Stimulated activated CD8-positive, alpha-beta memory T cell treated with anti-CD3 and anti-CD28 coated beads, Interleukin-2, amount 100 ng/mL, for 1 hour (primary cell): ENCODE measurements at places on chromosomes 7 and 10.

- DNase-seq: no peak
Measured at GRCh38 chr7:36287371-36288241, 102.1 kb upstream of the ANLN start.

DNA sequence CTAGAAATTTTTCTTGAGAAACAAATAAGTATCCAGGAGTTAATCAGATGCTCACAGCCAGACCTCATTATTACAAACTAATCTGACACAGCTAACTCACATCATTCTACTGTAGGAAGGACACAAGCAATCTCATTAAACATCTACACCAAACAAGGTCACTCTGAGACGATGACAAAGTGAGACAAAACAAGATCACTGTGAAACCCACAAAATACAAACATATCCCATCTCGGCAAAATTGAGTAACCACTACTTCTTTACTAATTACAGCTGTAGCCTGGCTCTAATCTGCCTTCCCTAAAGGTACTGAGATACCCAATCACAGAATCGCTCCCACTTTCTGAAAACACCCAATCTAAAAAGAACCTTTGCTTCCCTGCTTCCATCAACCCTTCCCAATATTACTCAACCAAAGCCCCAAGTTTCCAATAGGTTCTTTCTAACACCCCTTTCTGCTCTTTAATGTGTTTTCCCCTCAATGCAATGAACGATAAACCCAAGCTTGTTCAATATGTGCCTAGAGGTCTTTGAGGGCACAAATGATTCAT, 26.9 kb downstream of the CCDC6 start:
- no peak for DNase-seq

DNA sequence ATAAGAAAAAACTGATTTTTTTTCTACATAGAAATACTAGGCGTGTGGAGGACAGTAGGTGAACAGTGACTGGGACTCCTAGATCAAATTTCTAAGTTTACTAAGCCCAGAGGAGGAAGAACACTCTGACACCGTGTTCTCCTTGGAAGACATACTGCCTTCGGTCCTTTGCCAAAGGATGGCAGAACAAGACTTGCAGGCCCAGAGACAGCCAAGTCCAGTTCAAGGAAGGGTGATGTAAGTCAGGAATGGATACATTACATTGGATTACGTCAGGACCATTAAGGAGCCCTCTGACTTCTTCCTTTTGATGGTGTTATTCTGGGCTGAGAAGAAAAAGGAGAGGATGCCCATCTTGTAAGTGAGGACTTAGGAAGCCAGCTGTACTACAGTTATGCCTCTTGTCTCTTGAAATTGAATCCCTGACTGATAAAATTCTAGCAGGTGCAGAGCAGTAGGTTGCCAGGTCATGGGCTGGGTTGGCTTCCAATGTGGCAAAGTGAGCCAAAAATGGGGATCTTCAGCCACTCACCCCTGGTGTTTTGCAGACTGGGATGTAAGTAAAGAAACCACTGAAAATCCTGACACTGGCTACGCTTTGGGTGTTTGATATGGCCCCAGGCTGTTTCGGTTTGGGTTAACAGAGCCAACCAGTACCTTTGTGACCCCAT, 45.1 kb downstream of the RELN start:
- DNase-seq: no peak

GRCh38 chr7:28328146-28328545, 84.2 kb upstream of the CREB5 start:
- DNase-seq: no peak

- no peak for DNase-seq
Measured at GRCh38 chr7:35342786-35343185, 88.9 kb upstream of the TBX20 start.

DNA sequence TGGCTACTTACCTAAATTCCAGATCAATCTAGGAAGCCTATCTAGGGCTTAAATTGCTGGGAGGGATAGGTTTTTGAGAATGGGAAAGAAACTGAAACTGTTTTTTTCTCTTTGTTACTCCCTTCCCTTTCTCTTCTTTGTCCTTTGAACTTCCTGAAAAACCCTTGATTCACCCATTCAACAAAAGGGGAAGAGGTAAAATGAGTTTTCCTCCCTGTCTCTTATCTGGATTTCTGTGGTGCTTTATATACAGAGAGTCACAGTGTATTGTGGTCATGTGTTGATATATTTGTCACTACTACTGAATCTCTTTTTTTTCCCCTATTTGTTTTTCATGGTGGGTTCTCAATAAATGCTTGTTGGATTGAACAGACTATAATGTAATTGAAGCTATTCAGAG, 19.8 kb upstream of the NUP205 start:
- DNase-seq: no peak

- no peak for DNase-seq
Measured at GRCh38 chr10:13706175-13706574, 119.4 kb downstream of the PRPF18 start.

DNA sequence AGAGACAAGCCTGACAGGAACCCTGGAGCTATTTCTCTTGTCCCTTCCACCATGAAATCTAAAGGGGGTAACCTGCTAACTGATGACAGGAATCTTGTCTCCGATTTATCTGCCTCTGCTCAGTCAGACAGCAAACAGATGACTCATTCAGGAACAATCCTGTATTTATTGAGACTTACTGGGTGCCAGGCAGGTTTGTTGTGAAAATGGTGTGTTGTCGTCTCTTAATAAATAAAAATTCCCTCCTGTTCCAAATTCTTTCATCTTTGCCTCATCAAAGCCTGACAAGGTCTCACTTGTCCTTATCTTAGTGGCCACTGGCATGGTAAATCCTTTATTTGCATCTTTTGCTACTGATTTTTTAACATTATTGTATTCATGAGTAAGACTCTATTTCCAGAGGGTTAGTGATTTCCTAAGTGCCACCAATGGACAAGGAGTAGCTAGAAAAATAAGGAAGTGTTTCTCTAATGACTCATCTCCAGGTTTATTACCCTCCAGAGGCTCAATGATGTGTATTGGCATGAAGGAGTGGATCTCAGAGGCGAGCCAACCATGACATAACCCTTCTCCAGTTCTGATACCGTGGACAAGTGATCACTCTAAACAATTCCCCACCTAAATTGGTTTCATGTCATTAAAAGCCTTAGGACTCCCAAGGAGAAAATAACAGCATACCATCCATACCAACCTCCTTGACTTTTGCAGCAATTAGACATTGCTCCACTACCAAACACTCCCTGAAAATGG, 724.0 kb downstream of the GRID1 start:
- DNase-seq: no peak

DNA sequence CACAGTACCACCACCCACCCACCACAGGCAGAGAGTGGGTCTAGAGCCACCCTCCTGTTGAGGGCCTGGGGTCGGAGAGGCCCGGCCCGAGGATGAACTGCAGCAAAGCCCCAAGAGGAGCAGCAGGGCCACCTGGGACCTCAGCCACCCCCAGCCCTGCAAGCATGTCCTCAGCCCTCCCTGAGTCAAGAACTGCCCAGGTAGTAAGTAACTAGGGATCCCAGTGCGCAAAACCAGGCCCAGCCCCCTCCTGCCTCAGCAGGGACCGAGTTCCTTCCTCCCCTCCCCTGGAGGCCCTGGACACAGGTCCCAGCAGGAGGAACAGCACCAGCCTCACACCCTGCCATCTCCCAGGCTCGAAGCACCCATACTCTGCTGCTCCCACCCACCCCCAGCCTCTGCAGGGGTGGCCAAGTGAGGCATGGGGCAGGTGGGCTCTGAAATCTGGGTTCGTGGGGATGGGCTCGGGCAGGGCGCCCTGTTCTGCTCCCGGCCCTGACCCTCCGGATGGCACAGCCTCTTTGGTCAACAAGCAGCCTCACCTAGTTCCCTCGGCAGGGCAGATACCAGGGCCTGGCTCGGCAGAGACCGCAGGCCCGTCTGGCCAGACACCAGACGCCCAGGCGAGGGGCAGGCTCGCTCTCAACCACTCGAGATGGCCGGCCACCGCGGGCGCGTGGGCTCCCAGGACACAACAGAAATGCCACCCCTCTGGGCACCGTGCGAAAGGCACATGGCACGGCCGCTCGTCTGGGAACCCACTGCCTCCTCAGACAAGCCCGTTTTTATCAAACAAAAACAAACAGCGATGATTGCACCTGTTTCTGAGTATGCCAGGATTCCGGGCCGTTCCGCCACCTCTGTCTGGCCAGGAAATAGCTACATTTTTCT, 15.2 kb downstream of the PDGFA start:
- no peak for DNase-seq

- DNase-seq: no peak
Measured at GRCh38 chr7:38034062-38034908, 113.8 kb downstream of the EPDR1 start.

- no peak for DNase-seq
Measured at GRCh38 chr10:78438907-78439809, 405.5 kb downstream of the RPS24 start.

DNA sequence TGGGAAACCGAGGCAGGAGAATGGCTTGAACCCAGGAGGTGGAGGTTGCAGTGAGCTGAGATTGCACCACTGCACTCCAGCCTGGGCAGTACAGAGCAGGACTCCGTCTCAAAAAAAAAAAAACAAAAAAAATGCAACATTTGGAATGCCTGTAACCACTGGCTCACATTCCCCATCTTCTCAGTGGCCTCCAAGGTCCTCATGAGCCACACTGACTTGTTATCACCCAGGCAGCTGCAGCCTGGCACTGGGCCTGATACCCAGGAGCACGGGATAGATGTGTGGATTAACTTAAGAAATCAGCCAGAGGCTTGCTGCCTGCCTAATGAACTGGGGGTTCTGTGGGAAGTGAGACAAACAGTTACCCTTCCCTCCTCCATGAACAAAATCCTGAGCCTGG, 23.0 kb downstream of the JCAD start:
- no peak for DNase-seq

- no peak for DNase-seq
Measured at GRCh38 chr10:15180736-15181135, 12.2 kb upstream of the NMT2 start.

DNA sequence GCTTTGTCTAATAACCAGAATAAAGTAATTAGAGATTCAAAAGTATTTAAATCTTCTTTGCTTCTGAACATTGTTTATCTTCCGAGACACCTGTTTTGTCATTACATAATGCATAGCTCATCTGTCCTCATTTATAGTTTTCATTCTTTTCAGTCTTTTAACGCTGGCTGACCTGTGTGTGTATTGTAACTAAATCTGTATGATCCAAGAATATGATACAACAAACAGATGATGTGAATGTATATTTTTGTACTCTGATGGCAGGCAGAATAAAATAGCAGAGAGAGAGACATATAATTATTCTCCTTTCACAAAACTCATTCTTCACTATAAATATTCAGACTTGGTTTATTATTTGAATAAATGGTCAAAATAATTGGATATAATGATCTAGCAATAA, 80.6 kb downstream of the ORC5 start:
- no peak for DNase-seq

DNA sequence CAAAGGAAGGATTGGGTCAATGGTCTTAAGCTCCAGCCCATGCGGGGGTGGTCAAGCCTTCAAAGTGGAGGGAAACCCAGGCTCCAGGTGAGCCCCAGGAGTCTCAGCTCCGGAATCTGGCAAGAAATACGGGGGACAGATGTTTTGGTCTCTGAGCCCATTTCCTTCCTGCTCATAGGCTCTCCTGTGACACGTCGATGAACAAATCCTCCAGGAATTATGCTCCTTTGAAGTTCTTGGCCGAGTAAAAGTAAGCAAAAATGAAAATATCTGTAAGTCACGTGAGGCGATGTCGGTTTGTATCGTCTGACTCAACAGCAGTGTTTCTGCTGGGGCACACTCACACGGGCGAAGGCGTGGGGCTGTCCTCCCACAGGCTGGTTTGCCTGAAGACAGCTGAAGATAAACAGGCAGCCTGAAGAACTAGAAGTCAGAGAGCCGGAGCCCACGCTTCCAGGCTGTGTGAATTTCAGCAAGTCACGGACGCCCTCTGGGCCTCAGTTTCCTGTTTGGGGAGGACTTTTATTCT, 52.6 kb upstream of the SMNDC1 start:
- no peak for DNase-seq

DNA sequence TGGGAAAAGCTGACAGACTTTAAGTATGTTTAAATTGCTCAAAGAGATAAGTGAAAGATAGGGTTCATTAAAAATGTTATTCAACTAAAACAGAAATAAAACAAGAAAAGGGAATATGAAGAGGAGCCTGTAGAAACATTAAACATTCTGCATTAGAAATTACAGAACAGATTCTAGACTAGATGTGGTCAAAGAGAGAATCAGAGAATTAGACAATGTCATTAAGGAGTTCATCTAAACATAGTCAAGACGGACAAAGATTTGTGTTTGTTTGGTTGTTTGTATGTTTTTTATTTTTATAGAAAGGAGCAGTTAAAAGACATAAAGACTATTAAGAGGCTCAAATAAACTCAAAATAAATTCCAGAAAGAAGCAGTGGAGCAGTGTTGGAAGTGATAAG, 80.0 kb downstream of the NKX6-2 start:
- DNase-seq: no peak

DNA sequence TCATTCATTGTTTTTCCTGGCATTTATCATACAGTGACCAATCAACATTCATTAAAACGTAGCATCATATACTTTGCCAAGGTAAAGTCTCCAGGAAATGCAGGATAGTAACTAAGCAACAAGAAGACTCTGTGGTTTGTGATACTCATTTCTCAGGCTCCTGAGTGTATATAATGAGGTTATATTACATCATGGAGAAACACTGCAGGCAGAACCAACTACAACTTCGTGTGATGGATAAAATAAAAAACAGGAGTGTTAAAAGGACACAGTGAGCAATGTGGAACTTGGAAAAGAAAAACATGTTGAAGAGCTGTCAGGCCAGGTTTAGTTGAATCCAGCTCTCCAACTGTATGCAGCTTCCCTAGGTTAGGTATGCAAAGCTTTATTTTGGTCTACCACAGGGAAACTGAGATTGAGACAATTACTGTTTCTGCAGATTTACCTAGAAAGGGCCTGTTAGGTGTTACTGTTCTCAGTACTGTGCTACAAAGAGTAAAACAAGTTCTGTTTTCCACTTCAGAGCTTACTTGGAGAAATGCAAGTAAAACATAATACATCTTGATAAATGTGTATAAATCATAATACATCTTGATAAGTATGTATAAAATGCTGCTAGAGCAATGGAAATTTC, 7.8 kb upstream of the CCNY start:
- DNase-seq: no peak

- no peak for DNase-seq
Measured at GRCh38 chr10:42932116-42932515, 144.8 kb upstream of the RET start.

GRCh38 chr10:100291356-100291755, 4.9 kb upstream of the BLOC1S2 start:
- no peak for DNase-seq

DNA sequence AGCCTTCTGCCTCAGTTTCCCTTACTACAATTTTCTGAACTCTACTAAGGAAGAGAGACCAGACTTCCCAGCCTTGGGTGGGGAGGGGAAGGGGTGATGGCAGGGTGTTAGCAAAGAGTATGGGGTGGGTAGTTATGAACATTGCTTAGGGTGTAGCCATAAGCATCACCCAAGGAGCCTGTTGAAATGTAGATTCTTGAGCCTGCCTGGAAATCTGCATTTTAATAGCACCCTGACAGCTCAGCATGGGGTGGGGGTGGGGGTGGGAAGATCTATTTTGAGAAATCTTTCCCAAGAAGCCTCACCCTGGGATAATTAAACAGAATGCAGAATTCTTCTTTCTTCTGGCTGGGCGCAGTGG, 164.8 kb downstream of the NRF1 start:
- DNase-seq: no peak
